ENCODE measurements at places on chromosomes 3 and 15. TPM values are rescaled to one million over a fixed set of nuclear protein-coding genes. Genes with fewer than 3 reads are reported as not detected.
A peak's percentile ranks its signal among the peaks of the same experiment; 100 is the strongest.

WDR76 gene
- total RNA-seq, result 6.6 TPM

A4GNT gene
- not detected for total RNA-seq

SLC28A2 gene
- not detected for total RNA-seq

MINDY2 gene
- total RNA-seq, result 27.1 TPM

CPLX3 gene
- total RNA-seq, result not detected

- DNase-seq, result no peak
Observed at GRCh38 chr3:196792771-196793170, 53.1 kb downstream of the PAK2 start.

DNA sequence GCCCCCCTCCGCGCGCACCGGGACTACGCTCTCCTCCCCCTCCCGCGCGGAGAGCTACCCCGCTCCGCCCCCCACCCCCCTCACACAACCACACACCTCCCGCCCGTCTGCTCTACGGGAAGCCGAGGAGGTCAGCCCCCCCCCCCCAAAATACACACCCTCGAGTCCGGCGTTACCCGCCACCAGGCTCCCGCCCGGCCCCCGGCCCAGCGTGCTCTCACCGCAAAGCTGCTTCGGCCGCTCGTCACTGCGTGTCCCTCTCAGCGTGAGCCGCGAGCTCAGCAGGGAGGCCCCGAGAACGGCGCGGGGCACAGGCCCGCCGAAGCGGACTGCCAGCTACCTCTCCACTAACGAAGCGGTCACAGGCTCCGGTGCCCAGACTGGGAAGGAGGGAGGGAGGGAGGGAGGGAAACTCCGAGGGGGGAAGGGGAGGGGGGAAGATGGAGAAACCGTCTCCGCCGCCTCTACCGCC, 252 bp downstream of the SIN3A start:
- no peak for DNase-seq

DNA sequence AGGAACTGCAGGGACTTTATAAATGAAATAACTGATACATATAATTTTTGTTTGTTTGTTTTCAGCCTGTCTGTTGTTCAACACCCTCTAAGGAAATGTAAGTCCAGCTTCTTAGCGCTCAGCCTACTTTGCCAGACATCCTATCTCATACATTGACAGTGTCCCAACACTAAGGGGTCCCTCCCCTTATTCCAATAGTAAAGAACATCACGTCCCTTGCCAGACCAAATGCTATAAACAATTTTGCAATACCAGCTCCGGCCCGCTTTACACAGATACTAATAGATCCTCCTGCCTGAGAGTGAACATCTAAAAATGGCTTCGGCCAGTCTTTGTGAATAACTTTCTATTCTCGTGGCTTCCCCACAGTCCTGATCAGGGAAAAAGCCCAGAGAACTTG, 4.5 kb upstream of the TAFA4 start:
- DNase-seq, result no peak

DNA sequence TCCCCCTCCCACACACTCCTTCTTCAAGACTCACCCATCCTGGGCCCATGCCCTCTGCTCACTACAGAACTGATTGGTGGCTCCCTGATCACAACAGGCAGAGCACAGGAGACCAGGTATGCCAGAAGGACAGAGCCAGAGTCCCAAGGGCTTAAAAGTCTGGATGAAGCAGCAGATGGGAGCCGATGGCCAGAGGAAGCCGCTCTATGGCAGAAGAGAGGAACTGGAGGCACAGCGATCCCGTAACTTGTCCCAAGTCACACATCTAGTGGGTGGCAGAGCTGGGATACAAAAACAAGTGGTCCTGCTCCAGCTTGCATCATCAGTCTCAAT, 20.7 kb downstream of the ITGA11 start:
- no peak for DNase-seq

DNA sequence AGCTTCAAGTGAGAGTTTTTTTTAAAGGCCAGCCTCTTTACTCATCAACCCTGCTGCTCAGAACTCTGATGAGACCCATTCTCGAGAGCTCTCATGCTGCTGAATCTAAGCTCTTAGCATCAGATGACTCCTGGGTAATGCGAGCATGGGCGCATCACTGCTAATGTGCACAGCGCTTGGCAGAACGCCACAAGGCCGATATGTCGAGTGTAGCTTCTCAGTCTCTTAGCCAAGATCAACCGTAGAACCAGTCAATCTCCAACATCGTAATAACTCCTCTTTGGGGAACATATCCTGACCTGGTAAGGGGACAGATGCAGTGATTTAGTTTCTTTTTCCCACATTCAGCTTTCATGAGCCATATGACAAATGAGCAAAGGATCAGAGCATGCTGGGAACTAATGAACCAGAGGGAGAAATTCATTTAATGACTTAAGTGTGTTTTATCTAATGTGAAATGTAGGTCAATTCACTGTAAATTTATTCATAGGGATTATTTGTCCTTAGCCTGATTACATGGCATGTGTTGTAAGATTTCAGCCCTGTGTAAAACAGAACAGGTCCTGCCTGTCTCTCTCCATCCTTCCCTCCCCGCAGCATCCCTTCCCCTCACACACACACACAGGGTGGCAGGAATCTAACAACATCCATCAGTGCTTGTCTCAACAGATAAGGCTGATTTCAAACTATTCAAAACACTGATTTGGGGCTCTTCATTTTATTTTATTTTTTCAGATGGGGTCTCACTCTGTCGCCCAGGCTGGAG, 195.4 kb upstream of the C2CD4B start:
- peak; percentile 15 for DNase-seq

DNA sequence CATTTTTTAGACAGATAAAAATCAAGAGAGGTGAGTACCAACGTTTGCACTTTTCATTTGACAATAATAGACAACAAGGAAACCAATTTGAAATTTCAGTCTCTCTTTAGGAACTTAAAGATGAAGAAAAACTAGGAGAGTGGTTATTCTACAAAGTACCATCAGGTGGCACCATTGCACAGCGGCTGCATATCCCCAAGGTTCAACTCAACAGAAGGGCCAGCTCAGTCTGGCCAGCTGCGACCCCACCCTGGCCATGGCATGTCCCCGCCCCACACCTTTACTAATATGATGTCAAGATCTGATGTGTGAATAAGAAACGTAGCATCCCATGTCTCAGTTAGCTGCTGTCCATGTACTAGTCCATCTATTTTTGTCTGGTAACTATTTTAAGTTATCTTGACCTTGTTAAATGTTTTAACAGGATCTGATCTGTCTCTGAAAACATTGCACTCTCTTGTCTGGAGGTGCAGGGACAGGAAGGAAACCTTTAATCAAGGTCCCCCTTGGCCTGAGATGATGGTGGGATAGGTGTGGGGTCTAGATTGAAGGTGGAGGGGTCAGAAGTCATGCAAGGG, 35.5 kb upstream of the CGNL1 start:
- DNase-seq, result peak; percentile 56

GRCh38 chr15:61248790-61249189, 19.7 kb upstream of the RORA start:
- DNase-seq, result no peak

- no peak for DNase-seq
Observed at GRCh38 chr3:71919572-71919971, 134.6 kb upstream of the PROK2 start.

GRCh38 chr15:88125576-88125975, 131.0 kb downstream of the NTRK3 start:
- no peak for DNase-seq

DNA sequence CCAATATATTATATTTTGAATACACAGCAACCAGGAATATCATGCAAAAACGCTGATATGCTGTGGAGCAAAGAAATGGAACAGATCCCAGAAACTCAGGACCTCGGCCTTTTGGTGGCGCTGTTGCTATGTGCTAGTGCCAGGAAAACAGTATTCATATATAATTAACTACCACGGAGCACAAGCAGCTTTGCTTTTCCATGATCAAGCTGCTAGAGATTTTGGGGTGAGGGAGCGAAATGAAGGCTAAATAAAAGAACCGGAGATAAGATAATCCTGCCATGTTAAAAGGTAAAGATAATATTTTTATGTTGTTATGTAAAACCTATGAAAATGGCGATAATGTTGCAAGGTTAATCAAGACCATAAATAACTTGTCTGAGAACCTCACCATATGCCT, 157.7 kb upstream of the FAM3D start:
- DNase-seq, result no peak

GRCh38 chr3:171453180-171453886, 6.9 kb downstream of the TNIK start:
- DNase-seq, result no peak

GRCh38 chr15:48493763-48494225, 151.7 kb downstream of the FBN1 start:
- no peak for DNase-seq

DNA sequence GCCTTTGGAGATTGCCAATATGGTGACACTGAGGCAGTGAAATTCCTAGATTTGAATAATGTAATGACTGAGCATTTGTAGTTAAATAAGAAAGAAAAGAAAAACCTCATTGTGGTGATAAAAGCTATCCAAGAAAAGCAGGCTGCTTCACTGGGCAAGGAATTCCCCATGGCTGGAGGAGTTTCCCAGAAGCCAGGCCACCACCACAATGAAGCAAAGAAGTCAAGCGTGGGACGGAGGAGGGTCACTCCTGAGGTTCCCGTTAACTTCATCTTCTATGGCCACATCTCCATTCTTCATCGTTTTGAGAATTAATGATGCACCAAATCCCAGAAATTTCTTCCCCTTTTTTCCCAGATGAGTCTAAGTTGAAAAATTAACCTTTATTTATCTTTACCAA, 185.8 kb upstream of the BCL6 start:
- DNase-seq, result no peak
